ENCODE measurements at places on chromosomes 7 and 10.

- DNase-seq, result no peak
These were observed 155.7 kb upstream of the TMEM229A start for GRCh38 chr7:124188576-124188975.

DNA sequence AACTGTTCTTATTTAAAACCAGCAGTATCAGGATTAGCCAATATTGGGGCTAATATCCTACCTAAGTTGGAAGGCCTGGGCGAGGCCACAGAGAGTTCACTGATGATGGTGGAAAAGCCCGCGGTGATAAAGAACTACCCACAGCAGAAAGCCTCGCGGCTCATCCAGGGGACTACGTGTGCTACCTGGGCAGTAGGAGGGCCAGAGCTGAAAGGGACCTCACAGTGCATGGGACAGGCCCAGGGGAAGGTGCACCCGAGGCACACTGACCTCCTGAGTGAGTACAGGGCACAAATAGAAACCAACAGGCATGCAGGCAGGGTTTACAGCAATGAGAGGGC lies 1.4 kb downstream of the WDR86 start:
- no peak for DNase-seq

DNA sequence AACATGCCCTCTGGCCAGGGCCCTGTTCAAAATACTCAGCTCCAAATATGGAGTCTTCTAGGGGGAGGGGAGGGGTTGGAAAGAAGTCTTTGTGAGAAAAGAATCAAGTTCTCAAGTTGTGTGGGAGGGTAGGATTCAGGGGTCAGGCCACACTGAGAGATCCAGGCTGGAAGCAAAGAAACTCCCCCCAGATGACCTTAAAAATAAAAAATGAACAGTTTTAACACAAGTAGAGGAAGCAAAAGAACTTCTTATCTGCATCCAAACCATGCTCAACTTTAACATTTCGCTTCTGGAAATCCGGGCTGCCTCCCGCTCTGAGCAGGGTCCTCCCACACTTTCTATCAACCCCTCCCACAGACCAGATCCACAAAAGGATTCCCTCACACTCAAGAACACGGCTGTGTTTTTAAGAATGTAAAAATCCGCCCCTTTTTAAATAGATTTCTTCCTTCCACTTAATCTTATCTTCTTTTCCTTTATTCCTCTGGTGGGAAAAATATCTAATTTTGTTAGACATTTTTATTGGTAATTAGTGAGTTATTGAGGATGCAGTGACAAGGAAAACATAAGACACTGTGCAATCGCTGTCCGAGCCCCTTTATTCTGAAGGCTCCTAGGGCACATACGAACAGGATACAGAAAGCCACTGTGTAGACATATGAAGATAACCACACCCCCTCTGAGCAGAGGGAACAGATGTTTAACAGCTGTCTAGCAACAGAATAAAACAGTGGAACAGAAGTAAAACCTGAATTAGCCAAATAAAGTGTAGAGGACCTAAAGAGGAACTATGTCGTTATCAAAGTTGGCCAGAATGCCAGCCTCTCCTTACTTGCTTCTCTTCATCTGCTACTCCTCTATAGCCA lies 43.8 kb downstream of the CYTH3 start:
- DNase-seq, result no peak

DNA sequence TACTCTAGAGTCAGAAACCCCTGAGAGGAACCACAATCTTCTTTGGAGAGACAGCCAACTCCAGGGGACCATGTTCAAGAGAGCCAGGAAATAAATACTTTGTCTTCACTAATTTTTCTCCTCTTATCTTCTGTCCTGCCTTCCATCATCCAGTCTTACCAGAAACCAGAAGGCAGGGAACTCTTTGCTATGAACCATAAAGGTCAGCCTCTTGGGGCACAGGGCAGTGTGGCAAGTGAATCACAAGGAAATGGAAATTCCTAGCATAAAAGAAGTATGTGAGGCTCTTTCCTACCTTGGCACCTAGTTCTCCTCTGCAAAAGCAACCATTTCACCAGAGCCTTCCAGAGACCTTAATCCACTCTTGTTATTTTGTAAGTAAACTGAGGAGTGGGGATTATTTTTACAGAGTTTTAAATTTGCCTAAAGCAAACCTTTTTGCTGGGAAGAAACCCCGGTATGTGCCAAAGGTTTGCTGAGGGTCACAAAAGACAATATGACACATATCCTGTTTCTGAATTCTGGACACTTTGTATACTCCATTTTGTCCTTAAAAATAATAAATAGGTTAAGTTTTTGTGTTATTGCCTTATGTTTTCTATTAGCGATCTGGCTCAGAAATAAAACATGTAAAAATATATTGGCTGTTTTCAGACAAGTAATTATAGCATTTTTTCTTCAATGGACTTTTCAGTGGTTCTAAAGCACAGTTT lies 87.1 kb downstream of the ADAM22 start:
- no peak for DNase-seq

- DNase-seq, result no peak
These were observed 205.0 kb upstream of the KCTD7 start for GRCh38 chr7:66423729-66424128.

DNA sequence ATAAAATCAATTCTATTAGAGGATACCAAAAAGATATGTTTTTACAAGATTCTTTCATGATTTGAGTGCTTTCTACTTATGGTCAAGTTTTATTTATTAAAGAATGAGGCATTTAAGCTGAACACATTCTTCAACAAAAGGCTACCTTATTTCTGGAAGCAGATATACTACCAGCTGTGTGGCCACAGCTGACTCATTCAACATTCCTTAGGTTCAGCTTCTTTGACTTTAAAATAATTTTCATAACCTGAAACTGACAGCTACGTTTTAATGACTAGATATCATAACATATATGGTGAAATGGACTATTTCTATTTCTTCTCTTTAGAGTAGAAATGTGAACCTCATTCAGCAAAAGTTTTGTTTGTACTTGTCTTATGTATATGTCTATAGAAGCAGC lies 414.2 kb upstream of the SEMA3C start:
- no peak for DNase-seq

- no peak for DNase-seq
These were observed 371.9 kb downstream of the BMPER start for GRCh38 chr7:34277016-34277802.
